ENCODE measurements at places on chromosomes 16 and 17.

- no peak for DNase-seq
Measured at GRCh38 chr16:48126801-48127644, 28.8 kb downstream of the ABCC12 start.

DNA sequence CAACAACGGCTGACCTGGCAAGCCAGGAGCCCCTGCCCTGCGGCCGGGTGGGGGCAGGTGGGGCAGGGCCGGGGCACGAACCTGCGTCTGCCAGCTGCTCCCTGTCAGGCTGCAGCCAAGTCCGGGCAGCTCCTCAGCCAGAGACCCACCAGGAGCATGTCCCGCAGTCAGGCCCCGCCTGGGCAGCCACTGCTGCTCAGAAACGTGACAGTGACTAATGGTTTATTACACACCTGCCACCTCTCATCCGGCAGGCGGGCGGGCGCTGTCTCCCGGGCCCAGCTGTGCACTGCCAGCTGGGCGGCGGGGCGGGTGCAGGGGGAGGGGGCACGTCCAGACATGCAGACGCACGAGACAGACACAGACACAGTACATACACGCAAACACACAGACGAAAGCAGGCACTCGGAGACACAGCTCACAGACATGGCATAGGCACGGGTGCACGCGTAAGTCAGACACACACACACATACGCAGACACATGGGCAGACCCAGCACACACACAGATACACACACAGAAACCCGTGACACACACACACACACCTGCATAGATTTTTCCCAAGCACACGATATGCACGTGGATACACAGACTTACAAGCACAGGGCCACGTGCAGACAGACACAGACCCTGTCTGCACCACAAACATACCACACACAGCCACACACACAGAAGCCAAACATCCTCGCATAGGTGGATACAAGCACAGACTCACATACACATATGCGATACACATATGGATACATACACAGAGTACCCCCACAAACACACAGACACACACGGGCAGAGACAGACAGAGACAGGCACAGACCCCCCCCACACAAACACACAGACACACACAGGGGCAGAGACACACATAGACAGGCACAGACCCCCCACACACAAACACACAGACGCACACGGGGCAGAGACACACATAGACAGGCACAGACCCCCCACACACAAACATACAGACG lies 248.3 kb upstream of the CIBAR2 start:
- no peak for DNase-seq

GRCh38 chr17:65005858-65006257 lies 50.7 kb downstream of the GNA13 start:
- DNase-seq, result no peak

DNA sequence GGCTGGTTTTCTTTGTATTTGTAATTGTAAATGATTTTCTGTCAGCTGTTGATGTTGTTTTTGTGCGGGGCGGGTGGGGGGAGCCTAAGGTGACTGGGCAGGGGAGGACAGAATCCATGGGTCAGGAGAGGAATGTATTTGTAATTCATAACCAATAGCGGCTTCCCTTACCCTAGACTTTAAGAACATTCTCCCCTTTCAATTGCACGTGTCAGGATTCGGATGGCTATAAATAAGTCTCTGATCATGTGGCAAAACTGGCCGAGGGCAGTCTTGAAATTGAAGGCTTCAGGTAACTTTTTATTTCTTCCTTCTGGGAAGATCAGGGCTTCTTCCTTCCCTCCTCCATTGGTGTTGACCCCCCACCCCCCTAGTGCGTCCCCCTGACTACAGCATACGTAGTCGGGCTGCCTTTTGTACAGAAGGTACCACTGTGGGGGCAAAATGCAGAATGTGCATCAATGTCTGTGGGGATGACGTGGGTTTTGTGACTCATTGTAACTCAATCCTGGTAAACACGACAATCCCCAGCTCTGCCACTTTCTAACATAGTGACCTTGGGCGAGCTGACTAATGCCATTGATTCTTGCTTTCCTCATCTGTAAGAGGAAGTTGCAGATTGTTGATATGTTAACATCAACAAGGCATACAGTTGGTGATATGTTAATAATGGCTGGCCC lies 16.2 kb downstream of the MARCHF10 start:
- no peak for DNase-seq

DNA sequence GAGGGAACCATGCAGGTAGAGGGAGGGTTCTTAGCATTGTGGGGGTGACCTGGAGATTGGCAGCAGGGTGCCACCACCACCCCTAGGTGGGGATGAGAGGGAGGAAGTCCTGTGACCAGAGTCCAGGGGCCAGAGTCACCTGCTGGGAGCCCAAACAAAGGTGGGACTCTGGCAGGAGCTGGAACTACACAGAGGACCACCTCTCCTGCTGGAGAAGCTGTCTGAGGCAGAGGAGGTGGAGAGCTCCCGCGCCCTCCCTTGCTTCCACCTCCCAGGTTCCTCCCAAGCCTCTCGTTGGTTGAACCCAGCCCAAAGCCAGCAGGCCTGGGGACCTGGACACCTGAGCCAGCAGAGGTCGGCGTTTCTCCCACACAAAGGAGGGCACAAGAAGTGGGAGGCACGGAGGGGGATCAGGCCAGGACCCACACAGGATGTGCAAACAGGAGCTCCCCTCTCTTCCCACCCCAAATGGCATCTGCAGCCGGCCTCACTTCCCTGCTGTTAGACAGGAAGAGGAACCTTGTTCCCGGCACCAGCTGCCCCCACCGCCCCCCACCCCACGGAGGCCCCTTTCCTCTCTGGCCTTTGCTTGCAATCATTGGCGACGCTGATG lies 154.6 kb downstream of the SEC14L1 start:
- DNase-seq, result no peak
